ENCODE measurements at places on chromosomes 1 and 21.

- no peak for DNase-seq
Observed at GRCh38 chr21:41954654-41955499, 1.1 kb upstream of the C2CD2 start.

GRCh38 chr1:56098946-56099345, 480.4 kb downstream of the PLPP3 start:
- DNase-seq, result no peak

DNA sequence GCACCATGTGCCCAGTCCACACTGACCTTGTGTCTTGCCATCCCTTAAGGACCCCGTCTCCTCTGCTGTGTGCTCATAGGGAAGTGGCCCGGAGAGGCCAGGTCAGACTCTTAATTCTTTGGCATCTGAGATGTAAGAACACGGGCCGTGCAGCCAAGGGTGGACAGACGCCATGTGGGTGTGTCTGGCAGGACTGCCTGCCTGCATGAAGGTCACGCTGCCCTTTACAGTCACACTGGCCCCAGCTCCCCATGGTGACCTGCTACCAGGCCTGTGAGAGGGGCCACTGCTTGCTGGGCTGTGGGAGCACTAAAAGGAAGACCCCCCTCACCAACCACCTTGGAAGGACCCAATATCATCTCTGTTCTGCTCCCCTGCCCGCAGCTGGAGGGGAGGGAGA, 17.7 kb downstream of the DHRS3 start:
- no peak for DNase-seq

DNA sequence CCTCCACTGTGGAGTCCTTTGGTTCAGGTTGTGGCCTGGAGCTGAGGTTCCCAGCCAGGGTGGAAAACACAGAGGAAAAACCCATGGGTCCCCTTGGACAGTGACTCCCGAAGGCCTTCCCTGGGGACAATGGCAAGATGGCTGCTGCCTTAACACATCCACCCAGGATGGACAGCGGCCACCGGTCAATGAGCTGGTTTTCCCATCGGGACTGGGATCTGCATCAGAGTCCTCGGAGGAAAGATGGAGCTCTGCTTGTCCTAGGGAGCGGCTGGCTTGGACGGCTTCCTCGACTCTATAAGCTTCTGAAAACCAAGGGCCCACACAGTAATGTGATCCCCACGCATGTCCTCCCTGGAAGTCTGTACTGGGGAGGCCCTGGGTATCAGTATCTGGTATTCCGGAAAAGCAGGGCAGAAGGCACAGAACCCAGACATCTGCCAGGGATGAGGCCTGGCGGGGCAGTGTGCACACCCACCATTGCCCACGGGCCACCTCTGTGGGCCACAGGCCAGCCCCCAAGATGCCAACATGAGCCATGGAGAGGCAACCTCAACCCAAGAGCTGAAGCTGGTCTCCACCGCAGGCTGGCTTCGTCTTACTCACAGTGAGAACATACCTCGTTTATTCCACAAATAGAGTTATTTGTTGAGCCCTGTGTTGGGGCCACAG, 94.7 kb upstream of the VAMP3 start:
- no peak for DNase-seq

- DNase-seq, result no peak
Observed at GRCh38 chr1:37159102-37159501, 124.8 kb upstream of the GRIK3 start.

- no peak for DNase-seq
Observed at GRCh38 chr1:229087906-229088305, 183.0 kb upstream of the RAB4A start.

DNA sequence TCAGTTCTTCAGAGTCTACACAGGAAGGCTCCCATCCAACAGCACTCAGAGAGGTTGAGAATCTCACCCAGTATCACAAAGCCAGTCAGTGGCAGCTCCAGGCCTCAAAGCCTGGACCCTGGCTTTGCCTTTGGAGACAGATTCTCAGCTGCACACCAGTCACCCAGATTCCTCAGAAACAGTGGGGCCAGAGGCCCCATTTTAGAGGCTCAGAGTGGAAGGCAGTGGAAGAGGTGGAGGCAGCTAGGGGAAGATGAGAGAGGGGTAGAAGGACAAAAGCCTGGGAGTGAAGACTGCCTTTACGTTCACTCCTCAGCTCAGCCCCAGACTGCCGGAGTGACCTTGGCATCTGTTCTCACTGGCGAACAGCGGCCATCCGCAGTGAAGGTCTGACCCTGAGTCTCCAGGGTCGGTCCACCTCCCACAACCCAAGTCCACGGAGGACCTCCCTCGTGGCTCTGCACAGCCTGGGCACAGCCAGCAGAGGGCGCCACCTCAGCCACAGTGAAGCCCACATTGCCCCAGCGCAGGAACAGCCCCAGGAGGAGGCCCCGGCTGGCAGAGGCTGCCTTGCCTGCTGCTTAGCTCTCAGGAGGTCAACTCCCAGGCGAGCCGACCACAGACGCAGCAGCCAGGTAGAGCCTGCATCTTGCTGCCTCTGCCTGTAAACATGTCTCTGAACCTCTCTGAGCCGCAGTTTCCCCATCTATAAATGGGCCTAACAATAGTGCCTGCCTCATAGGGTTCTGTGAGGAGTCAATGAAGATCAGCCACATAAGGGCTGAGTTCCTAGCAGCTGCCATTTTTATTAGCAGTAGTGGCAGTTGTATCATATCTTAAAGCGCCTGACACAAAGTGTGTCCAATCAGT, 5.9 kb upstream of the FNDC5 start:
- peak; percentile 67 for DNase-seq

- no peak for DNase-seq
Observed at GRCh38 chr1:107807405-107807804, 157.6 kb downstream of the VAV3 start.

GRCh38 chr1:84042461-84042860, 43.5 kb upstream of the TTLL7 start:
- DNase-seq, result no peak

DNA sequence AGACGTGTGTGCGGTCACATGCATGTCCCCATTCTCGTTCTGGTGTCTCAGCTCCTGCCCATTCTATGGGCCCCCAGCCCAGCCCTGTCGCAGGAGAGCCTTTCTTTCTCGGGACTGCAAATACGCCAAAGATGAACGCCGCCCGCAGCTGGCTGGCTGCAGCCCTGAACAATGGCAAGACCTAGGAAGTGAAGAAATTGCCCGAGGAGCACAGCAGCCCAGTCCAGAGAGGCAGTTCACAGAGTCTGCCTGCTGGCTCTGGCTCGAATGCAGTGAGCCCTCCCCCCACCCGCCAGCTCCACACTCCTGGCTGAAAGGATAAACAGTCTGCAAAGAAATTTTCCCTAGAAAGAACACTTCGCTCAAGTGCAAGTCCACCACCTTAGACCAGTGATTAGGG, 23.3 kb downstream of the PAX7 start:
- DNase-seq, result no peak
